ENCODE measurements at places on chromosomes 4 and X. TPM values are rescaled to one million over a fixed set of nuclear protein-coding genes. Genes with fewer than 3 reads are reported as not detected.

The HSD17B13 gene
- total RNA-seq, result not detected

The FGFBP2 gene
- 1.6 TPM for total RNA-seq

The ATOH1 gene
- total RNA-seq, result not detected

DNA sequence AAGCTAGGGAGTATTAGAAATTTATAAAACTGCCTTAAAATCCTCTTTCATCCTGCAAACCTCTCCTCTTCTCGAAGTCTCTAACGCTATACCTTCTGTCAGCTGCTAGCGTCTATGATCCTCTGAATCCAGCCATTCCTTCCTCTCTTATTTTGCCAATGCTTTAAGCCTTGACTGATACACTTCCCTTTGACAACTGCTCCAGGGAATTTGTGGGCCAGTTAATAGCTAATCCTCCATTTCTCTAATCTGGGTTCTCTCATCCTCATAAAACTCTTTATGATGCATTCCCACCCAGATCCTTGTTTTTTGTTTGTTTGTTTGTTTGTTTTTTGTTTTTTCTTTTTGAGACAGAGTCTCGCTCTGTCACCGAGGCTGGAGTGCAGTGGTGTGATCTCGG is 293.6 kb upstream of the PUDP start:
- H3K27me3 ChIP-seq, result no peaks in the 10 kb centered on the region
- H3K4me1 ChIP-seq, result no peaks in the 10 kb centered on the region
- no peak for DNase-seq
- H3K27ac ChIP-seq, result no peak overlapping the region

GRCh38 chr4:133150486-133151340 is 1.6 kb downstream of the PCDH10 start:
- DNase-seq, result peak; percentile 19
- H3K27ac ChIP-seq, result no peak overlapping the region
- H3K27me3 ChIP-seq, result peaks cover 23% of the 10 kb centered on the region
- H3K4me1 ChIP-seq, result no peaks in the 10 kb centered on the region

- DNase-seq, result no peak
- no peak overlapping the region for H3K27ac ChIP-seq
- H3K4me3 ChIP-seq, result no peak overlapping the region
- no peaks in the 10 kb centered on the region for H3K36me3 ChIP-seq
- no peaks in the 10 kb centered on the region for H3K4me1 ChIP-seq
These were observed 150.4 kb downstream of the SOWAHB start for GRCh38 chr4:76747563-76747962.

DNA sequence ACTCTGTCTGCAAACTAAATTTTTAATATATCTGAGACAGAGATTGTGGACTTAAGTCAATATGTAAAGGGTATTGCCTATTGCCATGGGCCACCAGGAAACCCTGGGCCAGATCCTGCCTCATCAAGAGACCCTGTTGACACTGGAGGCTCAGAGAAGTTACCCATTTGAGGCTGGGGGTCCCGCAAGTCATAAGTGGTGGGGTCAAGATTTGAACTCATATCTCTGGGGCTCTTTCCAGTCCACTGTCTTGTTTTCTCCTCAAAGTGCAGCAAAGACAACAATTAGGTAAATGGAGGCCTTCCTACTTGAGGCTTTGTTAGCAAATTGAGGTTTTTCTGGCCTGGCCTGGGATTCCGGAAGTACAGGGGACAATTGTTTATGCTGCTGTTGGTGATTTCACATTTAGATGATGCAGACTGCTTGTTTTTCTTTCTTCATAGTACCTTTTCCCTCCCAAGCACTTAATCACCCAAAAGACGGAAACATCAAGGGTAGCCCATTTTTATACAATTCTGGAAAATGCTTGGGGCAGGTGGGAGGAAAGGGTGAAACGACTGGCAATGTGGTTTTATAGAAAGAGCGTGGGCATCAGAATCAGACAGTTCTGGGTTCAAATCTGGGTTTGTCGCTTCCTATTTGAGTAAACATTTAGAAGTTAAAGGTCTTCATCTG is 160.0 kb downstream of the SMIM20 start:
- no peaks in the 10 kb centered on the region for H3K27me3 ChIP-seq
- no peak overlapping the region for H3K4me3 ChIP-seq
- H3K27ac ChIP-seq, result peak overlapping the region; percentile 57
- DNase-seq, result no peak

GRCh38 chrX:154412468-154412867 is 1.1 kb downstream of the TAFAZZIN start:
- H3K4me3 ChIP-seq, result no peak overlapping the region
- DNase-seq, result no peak
- H3K27ac ChIP-seq, result peak overlapping the region; percentile 85
- H3K36me3 ChIP-seq, result no peaks in the 10 kb centered on the region
- no peaks in the 10 kb centered on the region for H3K27me3 ChIP-seq

GRCh38 chr4:54189140-54189539 is 40.0 kb upstream of the PDGFRA start:
- H3K36me3 ChIP-seq, result no peaks in the 10 kb centered on the region
- H3K4me1 ChIP-seq, result no peaks in the 10 kb centered on the region
- no peak overlapping the region for H3K4me3 ChIP-seq
- H3K27ac ChIP-seq, result no peak overlapping the region
- no peak for DNase-seq
- no peaks in the 10 kb centered on the region for H3K27me3 ChIP-seq
